ENCODE measurements at places on chromosomes 6 and 20.
A peak's percentile ranks its signal among the peaks of the same experiment; 100 is the strongest.

- DNase-seq, result no peak
These were observed at the start of gene ADTRP for GRCh38 chr6:11778648-11779328. TSS of gene ADTRP (minus strand) at chr6:11778803. CDS start at chr6:11778759, 44 bp downstream.

- DNase-seq, result no peak
These were observed 22.3 kb upstream of the AVP start for GRCh38 chr20:3106658-3107463.

DNA sequence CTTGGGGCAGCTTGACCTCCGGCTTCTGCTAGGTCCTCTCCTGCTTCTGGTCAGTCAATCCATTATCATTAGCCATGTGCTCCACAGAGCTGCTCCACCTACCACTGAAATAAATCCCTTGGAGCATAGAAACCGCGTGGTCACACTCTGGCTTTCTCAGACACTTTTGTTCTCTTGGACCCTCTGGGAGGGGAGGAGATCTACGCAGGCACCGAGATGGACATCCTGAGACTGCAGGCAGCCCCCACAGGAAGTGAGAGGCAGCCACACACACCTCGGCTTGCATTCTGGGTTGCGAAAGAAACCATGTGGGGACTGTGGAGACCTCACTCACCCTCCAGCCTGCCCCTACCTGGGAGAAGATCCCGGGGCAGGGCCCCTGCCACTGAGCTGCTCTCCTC lies 79.5 kb downstream of the FYN start:
- no peak for DNase-seq

DNA sequence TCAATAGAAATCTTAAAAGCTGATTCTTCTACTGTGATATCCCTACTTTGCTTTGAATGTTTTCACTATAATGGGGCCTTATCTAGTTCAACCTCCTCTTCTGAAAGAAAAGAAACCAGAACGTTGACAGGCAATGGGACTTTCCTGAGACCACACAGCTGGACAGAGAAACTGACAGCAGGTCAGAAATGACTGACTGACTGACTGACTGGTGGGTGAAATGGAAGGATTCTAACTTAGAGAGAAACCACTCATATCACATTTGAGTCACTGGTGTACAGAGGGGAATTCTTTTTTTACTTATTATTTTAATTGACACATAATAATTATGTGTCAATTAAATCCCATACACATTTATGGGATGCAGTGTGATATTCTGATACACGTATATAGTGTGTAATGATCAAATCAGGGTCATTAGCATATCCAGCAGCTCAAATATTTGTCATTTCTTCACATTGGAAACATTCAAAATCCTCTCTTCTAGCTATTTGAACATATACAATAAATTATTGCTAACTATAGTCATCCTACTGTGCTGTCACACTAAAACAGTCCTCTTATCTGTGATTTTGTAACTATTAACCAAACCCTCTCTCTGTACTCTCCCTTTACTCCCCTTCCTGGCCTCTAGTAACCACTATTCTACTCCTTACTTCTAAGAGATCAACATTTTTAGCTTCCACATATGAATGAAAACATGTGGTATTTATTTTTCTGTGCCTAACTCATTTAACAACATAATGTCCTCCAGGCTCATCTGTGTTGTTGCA lies 64.8 kb upstream of the NRSN1 start:
- DNase-seq, result no peak

- no peak for DNase-seq
These were observed 137.0 kb downstream of the MRPL14 start for GRCh38 chr6:43990275-43990626.

DNA sequence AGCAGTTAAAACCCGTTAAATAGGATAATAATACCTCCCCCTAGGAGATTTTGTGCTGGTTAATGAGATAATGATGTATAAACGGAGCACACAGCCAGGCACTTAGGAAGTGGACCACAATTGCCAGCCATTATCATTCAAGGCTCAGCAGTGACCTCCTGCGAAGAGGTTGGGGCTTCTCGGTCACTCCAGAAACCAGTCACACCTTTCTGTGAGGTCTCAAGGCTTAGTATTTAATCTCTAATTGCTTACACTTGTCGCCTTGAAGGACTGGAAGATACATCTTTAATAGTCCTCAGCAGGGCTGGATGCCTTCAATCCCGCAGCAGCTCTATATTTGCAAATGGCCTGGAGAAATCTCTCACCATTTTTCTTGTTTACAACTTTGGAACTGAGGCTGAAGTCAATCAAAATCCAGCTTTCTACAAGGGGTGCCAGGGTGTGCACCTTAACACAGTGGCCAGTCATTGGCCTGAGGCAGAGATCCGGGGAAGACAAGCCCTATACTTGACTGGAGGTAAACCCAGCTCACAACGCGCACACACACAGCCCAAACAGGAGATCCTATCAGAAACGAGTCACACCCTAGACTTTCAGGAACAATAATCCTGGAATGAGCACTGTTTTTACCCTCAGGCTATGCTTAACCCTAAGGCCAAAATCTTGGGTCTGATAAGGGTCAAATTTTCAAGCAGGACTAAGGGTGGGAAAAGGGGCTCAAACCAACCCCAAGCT lies 1.2 kb downstream of the POU5F1 start:
- no peak for DNase-seq

GRCh38 chr6:30614843-30615218 lies 2.2 kb downstream of the PPP1R10 start:
- peak; percentile 98 for DNase-seq

GRCh38 chr6:136467186-136467585 lies 83.0 kb downstream of the MAP7 start:
- DNase-seq, result no peak

DNA sequence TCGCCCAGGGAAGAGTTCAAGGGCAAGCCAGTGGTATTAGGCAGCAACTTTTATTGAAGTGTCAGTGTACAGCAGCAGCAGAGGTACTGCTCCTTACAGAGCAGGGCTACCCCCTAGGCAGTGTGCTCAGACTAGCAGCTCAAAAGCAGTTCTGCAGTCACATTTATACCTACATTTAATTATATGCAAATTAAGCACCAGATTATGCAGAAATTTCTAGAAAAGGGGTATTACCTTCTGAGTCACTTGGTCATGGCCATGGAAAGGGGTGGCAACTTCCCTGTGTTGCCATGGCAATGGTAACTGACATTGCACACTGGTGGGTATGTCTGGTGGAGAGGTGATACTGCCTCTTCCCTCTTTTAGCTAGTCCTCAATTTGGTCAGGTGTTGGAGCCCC lies 2.1 kb upstream of the ZKSCAN4 start:
- DNase-seq, result no peak

DNA sequence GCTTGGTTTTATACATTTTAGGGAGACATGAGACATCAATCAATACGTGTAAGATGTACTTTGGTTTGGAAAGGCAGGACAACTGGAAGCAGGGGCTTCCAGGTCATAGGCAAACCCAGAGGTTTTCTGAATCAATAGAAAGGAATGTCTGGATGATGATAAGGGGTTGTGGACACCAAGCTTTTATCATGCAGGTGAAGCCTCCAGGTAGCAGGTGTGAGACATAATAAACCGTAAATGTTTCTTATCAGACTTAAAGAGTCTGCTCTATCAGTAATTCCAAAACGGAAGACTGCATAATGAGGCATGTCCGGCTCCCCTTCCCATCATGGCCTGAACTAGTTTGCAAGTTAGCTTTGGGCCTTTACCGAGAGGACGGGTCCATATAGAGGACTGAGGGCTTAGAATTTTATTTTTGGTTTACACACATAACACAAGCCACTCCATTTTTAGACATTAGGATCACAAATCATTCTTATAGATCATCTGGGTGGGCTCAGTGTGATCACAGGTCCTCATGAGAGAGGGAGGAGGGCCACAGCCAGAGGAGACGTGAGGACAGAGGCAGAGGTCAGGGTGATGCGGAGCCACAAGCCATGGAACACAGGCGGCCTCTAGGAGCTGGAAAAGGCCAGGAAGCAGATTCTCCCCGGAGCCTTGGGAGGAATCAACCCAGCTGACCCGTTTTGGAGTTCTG lies 10.7 kb upstream of the SERPINB9 start:
- no peak for DNase-seq

DNA sequence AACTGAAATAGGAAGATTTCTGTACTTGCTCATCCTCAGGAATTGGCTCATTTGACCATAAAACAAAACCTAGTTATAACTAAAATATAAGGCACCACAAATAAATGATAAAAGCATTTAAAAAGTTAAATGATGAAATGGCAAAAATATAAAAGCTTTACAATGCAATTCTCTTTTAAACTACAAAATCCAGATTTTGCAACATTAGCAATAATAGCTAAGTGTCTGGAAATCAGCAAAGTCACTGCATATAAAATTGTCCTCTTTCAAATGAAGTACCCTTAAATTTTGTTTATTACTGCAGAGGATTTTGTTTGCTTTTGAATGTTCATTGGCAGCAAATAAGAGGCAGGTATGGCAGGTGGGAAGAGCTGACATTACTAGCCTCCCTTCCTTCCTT lies 270.4 kb upstream of the RSPO3 start:
- DNase-seq, result no peak

DNA sequence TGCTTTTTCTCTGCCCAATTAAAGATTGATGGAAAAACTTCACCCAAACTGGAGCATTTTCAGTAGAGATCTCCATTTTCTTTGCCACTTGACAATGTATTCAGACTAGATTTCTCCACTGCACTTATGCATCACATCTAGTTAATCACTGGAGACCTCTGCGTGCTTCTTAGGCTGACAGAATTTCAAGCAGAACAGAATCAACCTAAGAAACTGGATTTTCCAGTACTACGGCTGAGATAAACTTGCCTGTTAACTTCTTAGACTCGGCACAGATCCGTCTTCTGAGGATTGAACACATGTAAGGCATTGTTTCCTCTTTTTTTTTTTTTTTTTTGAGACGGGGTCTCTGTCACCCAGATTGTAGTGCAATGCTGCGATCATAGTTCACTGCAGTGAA lies 139.2 kb downstream of the LRRC1 start:
- no peak for DNase-seq

- DNase-seq, result no peak
These were observed 68.9 kb downstream of the TULP4 start for GRCh38 chr6:158381214-158381613.

- DNase-seq, result no peak
These were observed 30.5 kb upstream of the RPS6KA2 start for GRCh38 chr6:166657531-166657930.

- DNase-seq, result no peak
These were observed 74.5 kb upstream of the TIAM2 start for GRCh38 chr6:154920495-154921200.

- peak; percentile 15 for DNase-seq
These were observed 180.2 kb downstream of the PACRG start for GRCh38 chr6:162907876-162908481.

- no peak for DNase-seq
These were observed 282.9 kb downstream of the CLIC5 start for GRCh38 chr6:45732731-45733130.

DNA sequence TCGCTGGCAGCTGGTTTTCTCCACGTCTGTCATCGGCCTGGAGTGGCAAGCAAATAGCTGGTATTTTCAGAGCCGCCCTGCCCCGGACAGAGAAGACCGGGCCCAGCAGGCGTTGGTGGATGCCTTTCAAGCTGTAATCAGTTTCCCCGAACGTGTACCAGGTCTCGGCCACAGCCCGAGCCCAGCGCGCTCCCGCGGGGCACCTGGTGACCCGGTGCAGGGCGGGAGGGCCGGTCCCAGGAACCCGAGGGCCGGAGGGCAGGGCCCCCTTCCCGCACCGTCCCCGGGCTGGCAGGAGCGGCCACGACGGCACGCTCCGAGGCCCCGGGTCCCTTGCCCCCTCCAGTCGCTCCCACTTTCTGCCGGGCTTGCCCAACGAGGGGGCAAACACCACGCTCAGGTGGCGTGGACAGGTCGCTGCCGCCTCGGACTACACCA lies 348 bp upstream of the PYGB start:
- no peak for DNase-seq

- no peak for DNase-seq
These were observed 27.0 kb upstream of the ADGRF5 start for GRCh38 chr6:46948699-46949098.

- no peak for DNase-seq
These were observed 876.6 kb upstream of the FLRT3 start for GRCh38 chr20:15214051-15214450.

DNA sequence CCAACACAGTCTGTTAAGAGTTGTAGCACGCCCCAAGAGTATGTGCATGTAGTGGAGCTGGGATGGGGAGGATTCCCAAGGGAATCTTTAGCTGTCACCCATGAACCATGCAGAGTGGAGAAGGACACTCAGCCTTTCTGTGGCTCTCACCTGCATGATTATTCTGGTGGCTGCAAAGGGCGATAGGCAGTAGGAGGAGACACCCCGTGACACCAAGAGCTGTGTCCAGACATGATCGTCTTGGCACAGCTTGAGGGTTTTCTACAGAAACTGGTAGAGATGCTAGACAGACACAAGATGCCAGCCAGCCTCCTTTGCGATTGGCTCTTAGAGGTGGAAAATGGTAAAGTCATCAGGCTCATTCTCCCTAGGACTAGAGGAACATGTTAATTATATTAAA lies 3.1 kb upstream of the CSE1L start:
- no peak for DNase-seq

DNA sequence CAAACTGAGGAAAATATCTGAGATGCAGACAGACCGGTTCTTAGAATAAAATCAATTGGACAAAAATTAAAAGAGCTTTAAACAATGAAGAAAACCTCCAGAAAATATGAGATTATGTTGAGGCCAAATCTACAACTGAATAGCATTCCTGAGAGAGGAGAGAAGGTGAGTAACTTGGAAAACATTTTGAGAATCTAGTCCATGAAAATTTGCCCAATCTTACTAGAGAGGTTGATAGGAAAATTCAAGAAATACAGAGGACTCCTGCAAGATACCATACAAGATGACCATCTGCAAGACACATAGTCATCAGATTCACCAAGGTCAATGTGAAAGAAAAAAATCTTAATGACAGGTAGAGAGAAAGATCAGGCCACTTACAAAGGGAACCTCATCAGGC lies 437.7 kb upstream of the ADGRB3 start:
- no peak for DNase-seq

- no peak for DNase-seq
These were observed 43.2 kb downstream of the C6orf118 start for GRCh38 chr6:165266191-165266590.

- no peak for DNase-seq
These were observed 25.8 kb upstream of the MROH8 start for GRCh38 chr20:37205130-37205529.

- no peak for DNase-seq
These were observed 65.1 kb upstream of the FOXC1 start for GRCh38 chr6:1544603-1545002.

DNA sequence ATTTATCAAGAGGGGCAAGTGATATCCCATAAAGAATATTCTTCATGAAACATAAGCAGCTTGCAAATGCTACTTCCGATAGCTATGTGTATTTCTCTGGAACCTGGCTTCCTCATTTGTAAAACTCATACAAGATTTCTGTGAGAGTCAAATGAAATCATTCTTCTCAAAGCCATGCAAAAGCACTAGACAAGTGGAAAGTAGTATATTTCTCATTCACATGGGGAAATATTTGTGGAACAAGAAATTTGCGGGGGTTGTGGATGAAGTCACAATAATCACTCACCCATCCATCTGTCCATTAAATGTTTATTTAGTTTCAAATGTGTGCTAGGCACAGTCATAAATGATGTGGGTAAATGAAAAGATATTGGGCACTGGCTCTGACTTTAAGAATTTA lies 150.5 kb downstream of the IPCEF1 start:
- no peak for DNase-seq

All from NCI-H1694 (cell line).